NCI-H446 treated with DMSO at 0.1 percent for 48 hours (cell line): ENCODE measurements at places on chromosomes 13 and 19.

- DNase-seq: no peak
Observed at GRCh38 chr19:5864725-5865486, 5.4 kb downstream of the FUT5 start.

GRCh38 chr13:113981194-113981605 is 7.3 kb upstream of the C13orf46 start:
- peak; percentile 19 for DNase-seq

- no peak for DNase-seq
Observed at GRCh38 chr19:3907626-3908265, 25.1 kb upstream of the NMRK2 start.

GRCh38 chr13:64755961-64756360 is 2474.2 kb downstream of the PCDH9 start:
- no peak for DNase-seq

GRCh38 chr19:7461841-7462629 is 26.8 kb downstream of the PEX11G start:
- DNase-seq: no peak

DNA sequence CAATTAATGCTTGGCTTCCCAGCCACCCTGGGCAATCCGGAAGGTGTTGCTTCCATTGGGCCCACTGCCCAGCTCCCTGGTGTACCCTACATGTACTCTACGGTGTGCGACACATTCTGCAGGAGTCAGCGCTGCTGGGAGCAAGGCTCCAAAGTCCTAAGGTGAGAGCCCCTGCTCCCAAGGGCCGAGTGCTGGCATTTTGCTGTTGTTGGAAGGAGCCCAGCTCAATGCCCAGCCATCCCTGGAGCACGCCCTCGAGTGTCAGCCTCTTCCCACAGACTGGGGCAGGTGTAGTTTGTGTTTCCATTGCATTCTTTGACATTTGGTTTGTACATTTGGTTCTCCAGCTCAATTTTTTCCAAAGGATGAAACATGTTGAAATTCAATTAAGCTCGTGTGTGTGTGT is 64.6 kb downstream of the GGACT start:
- DNase-seq: no peak

GRCh38 chr13:48975101-48975855 is 434 bp upstream of the FNDC3A start:
- no peak for DNase-seq

GRCh38 chr13:99590519-99591011 is 89.3 kb downstream of the TM9SF2 start:
- no peak for DNase-seq

GRCh38 chr13:112795277-112795676 is 105.4 kb downstream of the ATP11A start:
- no peak for DNase-seq

DNA sequence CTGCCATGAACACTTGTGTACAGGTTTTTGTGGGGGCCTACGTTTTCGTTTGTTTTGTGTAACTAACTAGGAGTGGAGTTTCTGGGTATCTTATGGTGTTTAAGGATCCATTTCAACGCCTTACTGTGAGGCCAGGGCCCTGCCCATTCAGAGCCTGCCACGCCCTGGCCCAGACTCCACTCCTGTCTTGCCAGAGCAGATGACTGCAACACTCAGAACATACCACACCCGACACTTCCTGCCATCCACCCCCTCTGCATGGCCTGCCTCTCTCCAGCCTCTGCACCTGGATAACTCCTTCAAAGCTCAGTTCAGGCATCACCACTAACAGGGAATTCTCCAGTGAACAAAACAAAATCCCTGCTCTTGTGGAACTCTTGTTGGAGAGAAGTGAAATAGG is 43.2 kb downstream of the RGCC start:
- DNase-seq: no peak

DNA sequence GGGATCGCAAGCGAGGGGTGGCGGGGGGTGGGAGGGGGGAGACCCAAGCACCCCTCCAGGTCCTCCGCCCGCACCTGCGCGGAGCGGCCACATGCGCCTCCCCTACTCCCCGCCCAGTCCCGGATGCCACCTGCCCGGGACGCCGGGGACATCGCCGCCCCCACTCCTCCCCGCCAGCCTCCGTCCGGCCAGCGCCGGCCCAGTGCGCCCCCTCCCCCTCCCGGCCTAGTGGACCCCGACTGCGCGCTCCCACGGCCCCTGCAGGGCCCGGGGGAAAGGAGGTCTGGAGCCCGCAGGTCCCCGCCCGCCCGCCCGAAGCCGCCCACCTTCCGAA is 263 bp downstream of the RHPN2 start:
- no peak for DNase-seq

GRCh38 chr13:109631069-109631468 is 155.3 kb downstream of the IRS2 start:
- DNase-seq: no peak

- DNase-seq: peak; percentile 9
Observed at GRCh38 chr19:35213663-35214632, 14.6 kb downstream of the FAM187B start.

GRCh38 chr19:50959731-50960500 is 7.1 kb upstream of the KLK5 start:
- DNase-seq: no peak

- no peak for DNase-seq
Observed at GRCh38 chr19:58262922-58263296, 15.8 kb upstream of the ZNF8 start.

DNA sequence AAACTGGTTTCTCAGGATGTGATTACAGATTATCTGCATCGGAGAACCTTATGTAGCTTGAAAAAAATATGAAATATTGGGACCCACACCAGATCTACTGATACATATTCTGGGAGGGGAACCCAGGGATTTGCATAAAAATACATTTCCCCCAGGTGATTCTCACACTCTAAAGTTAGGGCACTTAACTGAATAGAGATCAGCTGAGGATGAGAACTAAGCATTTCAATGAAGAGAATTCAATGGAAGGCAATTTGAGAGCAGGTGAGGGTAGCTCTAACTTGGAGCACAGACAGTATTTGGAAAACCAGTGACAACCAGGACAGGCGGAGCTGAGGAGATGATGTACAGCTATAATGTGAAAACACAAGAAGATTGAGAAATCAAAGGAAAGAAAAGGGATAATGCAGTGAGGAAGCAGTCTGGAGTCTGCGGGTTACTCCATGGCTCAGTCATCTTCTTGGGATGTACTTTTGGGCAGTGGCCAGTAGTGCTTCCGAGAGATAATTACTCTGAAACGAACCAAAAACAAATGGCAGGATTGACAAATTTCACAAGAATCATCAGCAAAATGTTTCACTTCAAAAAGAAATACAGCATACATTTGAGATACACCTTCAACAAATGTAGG is 6.1 kb upstream of the OXGR1 start:
- DNase-seq: no peak

- DNase-seq: peak; percentile 98
Observed at GRCh38 chr19:1507763-1508506, 4.9 kb downstream of the ADAMTSL5 start.

DNA sequence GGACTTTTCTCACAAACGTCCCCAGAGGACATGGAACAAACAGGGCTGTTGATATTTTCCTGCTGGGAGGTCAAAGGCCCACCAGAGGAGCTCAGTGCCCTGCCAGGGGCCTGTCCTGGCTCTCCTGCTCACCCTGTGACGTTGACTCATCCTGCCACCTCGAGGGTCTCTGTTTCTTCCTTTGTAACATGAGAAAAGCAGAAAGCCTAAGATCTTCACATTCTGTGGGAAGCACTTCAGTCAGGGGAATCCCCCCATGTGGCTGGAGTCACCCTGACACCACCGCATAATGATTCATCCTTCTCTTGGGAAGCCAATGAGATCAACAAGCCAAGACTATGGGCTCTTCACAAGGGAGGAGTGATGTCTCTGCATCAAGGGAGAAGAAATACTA is 147.9 kb downstream of the KATNAL1 start:
- DNase-seq: no peak

DNA sequence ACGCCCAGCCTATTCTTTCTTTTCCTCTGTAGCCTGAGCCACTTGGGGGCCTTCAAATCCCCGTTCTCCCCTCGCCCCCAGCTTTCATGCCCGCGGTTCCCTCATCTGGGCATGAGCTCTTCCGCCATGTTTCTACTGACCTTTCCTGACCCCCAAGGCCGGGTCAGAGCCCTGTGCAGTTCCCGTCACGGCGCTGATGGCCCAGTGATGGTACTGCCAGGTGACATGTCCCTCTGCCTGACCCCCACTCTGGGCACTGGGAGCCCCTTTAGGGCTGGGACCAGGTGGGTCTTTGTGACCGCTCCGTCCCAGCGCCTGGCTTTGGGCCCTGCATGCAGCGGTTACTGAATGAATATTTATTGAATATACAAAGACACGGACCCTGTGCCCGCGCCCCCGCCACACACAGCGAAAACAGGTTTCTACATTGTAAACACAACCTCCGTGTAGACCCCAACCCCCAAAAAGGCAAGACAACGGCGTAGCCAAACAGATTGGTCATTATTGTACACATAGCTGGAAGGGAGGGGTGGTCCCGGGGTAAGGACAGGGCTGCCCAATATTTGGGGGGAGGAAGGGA is 7.7 kb downstream of the GPR108 start:
- no peak for DNase-seq

GRCh38 chr13:89401264-89401675 is 1730.1 kb downstream of the SLITRK5 start:
- DNase-seq: no peak

- no peak for DNase-seq
Observed at GRCh38 chr19:47444388-47444821, 25.1 kb upstream of the MEIS3 start.

DNA sequence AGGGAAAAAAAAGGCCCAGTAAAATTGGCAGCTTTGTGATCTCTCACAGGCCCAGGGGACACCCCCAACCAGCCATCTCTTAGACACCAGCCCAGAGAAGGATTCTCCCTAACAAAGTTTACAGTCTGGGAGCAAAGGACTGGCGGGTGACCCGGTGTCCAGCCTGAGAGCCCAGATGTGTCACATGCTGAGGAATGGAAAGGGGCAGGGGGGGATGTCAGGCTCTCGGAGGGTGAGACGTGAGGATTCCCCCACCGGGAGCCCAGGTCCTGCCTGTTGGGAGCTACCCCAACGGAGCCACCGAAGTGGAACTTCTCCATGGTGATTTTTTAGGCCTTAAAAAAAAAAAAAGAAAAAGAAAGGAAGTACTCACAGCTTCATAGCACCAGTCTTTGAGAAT is 4.8 kb upstream of the CTXN1 start:
- DNase-seq: no peak

DNA sequence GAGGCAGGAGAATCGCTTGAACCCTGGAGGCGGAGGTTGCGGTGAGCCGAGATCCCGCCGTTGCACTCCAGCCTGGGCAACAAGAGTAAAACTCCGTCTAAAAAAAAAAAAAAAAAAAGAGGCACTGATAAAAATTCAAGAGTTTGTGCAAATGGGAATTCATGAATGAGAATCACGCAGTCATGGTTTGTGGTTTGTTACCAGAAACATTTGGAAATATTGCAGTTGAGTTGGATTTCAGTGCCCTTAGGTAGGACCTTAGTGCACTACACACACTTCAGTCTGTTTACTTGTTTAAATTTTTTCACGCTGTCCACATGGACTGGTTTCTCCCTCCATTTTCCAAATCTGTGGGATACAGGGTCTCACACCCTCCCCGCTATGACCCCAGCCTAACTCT is 28.4 kb downstream of the ZNF844 start:
- DNase-seq: no peak

- DNase-seq: no peak
Observed at GRCh38 chr19:12000152-12000981, 35.1 kb downstream of the ZNF433 start.
